ENCODE measurements at places on chromosomes 2 and 18. TPM values are rescaled to one million over a fixed set of nuclear protein-coding genes. Genes with fewer than 3 reads are reported as not detected.

Gene CRYBA2
- not detected for total RNA-seq

Gene SCN2A
- total RNA-seq: 9.0 TPM

Gene CD8B2
- not detected for total RNA-seq

Gene MYO5B
- total RNA-seq: not detected

Gene ASAP2
- 28.2 TPM for total RNA-seq

Gene DSC3
- 0.58 TPM for total RNA-seq

Gene TPRKB
- 47.6 TPM for total RNA-seq

Gene UGT1A3
- not detected for total RNA-seq

Gene LOXHD1
- not detected for total RNA-seq

Gene FBXO15
- total RNA-seq: 0.53 TPM

Gene LCT
- total RNA-seq: not detected
